Temporal lobe (tissue), 4 donors: ENCODE measurements at places on chromosomes 7 and 10. TPM values are rescaled to one million over a fixed set of nuclear protein-coding genes. Genes with fewer than 3 reads are reported as not detected.

SSC4D gene
- 1.2 TPM for total RNA-seq

CLCN1 gene
- total RNA-seq = not detected

TUBGCP2 gene
- 34.2 TPM for total RNA-seq

CLIP2 gene
- total RNA-seq = 119 TPM

CCDC172 gene
- total RNA-seq = not detected

ADAM12 gene
- total RNA-seq = 6.1 TPM

PRRT4 gene
- total RNA-seq = 3.7 TPM

TMEM176A gene
- 0.49 TPM for total RNA-seq

GPR141 gene
- total RNA-seq = 0.98 TPM
